ENCODE measurements at places on chromosomes 7 and 10.
A peak's percentile ranks its signal among the peaks of the same experiment; 100 is the strongest.

DNA sequence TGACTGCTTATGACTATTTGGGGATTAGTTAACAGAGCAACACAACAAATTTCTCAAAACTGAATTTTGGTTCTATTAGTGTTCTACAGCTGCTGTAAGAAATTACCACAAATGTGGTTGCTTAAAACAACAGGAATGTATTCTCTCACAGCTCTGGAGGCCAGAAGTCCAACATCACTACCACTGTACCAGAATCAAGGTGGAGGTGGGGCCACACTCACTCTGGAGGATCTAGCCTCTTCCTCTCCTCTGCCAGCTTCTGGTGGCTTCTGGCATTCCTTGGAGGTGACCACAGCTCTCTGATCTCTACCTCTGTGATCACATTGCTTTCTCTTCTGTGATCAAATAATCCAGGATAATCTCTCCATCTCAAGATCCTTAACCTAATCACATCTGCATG lies 194.7 kb upstream of the BMPER start:
- DNase-seq: no peak

- no peak for DNase-seq
Observed at GRCh38 chr10:119335671-119336353, 128.4 kb downstream of the GRK5 start.

DNA sequence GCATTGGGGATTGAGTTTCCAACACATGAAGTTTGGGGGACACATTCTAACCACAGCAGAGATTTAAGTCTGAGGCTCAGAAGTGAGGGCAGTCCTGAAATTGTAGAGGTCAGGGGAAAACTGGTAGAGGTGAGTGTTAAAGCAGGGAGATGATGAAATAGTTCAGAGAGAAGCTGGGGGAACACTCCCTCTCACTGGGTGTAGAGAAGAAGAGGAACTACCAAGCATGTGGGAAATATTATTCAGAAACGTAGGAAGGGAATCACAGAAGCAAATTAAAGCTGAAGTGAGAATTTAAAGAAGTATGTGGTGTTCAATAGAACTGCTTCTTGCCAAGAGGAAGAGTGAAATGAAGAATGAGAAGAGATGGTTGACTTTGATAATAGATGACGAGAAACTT lies 121.5 kb upstream of the FAM3C start:
- peak; percentile 25 for DNase-seq

DNA sequence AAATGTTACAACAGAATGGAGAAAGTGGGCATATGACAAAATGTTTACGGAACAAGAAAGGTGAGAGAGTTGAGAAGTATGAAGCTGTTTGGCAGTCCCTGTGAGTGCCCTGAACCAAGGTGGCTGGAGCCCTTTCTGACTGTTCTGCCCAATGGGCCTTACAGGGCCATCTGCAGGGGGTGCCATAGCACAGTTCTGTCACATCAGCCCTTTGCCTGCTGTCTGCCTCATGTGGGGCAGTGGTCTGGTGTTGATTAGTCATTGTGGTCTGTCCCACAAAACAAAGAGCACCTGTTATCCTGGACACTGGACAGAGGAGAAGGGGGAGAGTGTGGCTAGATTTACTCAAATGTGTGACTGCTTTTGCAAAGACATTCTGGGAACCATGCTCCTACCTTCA lies 51.5 kb upstream of the OSBPL3 start:
- DNase-seq: no peak

DNA sequence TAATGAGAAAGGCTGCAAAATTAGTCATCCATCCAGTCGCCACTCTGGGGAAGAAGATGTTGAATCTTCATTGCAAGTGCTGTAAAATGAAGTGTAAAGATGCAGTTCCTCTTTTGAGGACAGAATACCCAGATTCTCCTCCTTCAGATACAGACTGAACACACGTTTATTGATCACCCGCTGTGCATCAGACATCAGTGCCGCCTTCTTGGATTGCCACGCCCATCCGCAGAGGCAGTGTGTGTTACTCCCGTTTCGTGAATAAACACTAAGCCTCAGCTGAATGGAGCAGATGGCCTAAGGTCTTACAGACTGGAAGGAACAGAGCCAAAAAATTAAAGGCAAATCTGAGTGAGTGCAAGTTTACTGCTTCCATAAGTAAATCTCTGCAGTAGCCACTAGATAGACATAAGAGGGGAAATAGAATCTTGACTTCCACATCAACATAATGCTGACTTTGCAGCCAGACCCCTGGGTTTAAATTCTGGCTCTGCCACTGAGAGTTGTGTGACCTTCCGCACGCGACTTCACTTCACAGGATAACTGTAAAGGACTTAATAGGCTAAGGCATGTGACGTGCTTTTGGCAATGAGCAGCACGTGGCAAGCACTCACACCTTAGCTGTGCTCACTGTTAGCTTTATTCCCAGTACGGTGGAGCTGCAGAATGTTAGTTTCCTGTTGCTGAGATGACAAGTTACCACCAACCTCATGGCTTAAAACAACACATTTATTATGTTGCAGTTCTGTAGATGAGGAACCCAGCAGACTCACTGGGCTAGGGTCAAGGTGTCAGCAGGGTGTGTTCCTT lies 285.9 kb downstream of the CELF2 start:
- no peak for DNase-seq

- DNase-seq: no peak
Observed at GRCh38 chr10:110172155-110172554, 35.2 kb upstream of the MXI1 start.

- no peak for DNase-seq
Observed at GRCh38 chr7:151361193-151361959, 19.8 kb downstream of the NUB1 start.

All from inflammatory macrophage treated with lipopolysaccharide for 1 hour (primary cell).